ENCODE measurements at places on chromosomes 6 and 20.
A peak's percentile ranks its signal among the peaks of the same experiment; 100 is the strongest.

- DNase-seq, result no peak
These were observed 3.2 kb upstream of the NPBWR2 start for GRCh38 chr20:64110411-64111068.

DNA sequence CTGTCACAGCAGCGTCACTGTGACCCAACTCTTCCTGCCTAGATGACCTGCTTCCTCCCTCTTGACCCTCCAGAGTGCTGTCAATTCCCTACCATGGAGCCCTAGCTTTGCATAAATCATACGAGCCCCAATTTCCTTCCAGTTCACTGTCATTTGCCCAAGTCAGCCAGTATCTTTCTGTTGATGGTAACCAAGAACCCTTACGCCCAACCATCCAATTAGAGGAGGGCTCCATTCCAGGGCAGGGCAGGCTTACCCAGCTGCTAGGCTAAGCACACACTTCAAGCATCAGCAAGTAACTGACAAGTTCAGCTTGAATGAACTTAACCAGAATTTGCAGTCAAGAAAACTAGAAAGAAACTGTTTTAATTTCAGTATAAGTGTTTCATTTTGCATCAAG, 25.7 kb downstream of the WFDC3 start:
- no peak for DNase-seq

DNA sequence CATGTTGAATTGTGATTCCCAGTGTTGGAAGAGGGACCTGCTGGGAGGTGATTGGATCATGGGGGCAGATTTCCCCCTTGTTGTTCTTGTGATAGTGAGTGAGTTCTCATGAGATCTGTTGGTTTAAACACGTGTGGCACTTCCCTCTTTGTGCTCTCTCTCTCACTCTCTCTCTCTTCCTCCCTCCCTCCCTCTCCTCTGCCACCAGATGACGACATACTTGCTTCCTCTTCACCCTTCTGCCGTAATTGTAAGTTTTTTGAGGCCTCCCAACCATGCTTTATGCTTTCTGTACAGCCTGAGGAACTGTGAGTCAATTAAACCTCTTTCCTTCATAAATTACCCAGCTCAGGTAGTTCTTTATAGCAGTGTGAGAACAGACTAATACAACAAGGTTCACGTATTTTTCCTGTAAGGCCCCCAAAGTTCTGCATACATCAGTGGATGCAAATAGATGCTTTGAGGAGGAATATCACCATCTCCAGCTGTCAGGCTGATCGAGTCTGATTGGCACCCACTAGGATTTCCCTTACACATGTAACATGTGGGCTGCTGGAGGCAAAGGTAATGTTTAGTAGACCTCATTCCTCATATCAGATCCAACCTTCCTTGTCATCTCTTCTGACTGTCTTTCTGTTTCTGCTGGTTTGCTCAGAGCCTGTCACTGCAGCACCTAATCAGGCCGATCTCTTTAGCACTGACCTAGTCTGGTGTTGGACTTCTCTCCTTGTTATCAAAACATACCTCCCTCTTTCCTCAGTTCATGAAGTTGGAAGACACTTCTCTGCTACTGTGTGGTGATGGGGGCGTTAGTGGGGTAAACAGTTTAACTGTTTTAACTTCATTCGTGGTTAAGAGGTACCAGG, 54.3 kb upstream of the BACH2 start:
- peak; percentile 19 for DNase-seq

DNA sequence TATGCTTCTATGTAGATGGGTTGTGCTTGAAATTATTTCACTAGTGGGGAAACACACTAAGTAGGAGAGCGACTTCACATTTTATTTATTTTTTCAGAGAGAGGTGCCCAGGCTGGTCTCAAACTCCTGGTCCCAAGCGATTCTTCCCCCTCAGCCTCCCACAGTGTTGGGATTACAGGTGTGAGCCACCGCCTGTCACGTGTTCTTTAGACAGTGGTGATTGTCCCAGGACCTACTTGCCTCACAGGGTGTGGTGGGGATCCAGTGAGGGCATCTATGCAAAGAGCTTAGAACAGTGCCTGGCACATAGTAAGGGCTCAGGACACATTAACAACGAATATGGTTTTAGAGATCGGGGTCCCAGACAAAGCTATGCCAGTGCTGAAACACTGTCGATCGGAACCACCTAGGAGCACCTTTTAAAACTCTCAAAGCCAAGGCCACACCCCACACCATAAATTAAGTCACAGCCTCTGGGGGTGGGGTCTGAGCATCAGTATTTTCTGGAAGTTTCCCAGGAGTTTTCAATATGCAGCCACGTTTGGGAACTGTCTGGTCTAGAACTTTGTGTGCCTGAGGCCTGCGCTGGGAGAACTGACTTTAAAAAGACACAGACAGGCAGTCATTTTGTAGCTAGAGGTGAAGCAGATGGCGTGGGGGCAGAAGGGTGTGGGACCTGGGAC, 4.8 kb upstream of the BCAS4 start:
- no peak for DNase-seq

DNA sequence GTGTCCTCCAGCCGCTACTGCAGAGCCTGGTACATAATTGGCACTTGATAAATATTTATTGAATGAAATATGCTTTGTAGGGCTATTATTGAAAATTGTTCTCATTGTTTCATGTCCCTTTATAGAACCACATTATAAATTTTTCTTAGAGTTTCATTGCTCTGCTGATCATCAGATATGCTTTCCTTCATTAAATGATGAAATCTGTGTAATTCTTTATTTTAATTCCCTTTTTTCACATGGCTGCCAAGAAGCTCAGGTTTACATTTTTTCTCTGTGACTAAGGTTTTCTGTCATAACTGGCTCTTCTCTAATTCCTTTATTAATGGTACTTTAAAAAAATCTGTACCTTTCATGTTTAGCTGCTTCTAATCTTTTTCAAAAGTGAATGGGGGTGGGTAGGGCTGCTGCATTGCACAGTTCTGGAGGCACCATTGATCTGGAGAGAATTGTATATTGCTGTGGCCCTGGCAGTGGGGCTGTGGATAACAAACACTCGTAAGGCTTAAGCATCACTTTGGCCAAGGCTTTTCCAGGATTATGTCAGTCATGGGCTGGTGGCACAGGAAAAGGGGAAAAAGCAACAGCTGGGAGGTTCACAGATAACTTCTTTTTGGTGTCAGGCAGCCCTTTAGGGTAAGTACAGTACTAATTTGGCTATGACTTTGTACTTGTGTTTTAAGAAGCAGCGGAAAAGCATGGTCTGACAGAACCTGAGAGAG, 43.8 kb downstream of the ARFGEF2 start:
- DNase-seq, result no peak

GRCh38 chr6:75096966-75097365, 108.9 kb downstream of the COL12A1 start:
- DNase-seq, result no peak

- DNase-seq, result no peak
These were observed 76.4 kb downstream of the TRAM2 start for GRCh38 chr6:52500238-52501129.

GRCh38 chr20:11195169-11195568, 521.4 kb upstream of the JAG1 start:
- no peak for DNase-seq

- DNase-seq, result no peak
These were observed 440.2 kb downstream of the TBC1D32 start for GRCh38 chr6:120894077-120894476.

GRCh38 chr6:14048837-14049236, 68.7 kb upstream of the CD83 start:
- DNase-seq, result no peak

GRCh38 chr6:155194399-155194798, 69.4 kb upstream of the CLDN20 start:
- DNase-seq, result no peak

- no peak for DNase-seq
These were observed 1100.6 kb upstream of the CITED2 start for GRCh38 chr6:140475086-140475485.

- DNase-seq, result no peak
These were observed 20.5 kb upstream of the IP6K3 start for GRCh38 chr6:33766921-33767907.

GRCh38 chr6:36851149-36851614, 11.9 kb upstream of the CPNE5 start:
- peak; percentile 69 for DNase-seq

DNA sequence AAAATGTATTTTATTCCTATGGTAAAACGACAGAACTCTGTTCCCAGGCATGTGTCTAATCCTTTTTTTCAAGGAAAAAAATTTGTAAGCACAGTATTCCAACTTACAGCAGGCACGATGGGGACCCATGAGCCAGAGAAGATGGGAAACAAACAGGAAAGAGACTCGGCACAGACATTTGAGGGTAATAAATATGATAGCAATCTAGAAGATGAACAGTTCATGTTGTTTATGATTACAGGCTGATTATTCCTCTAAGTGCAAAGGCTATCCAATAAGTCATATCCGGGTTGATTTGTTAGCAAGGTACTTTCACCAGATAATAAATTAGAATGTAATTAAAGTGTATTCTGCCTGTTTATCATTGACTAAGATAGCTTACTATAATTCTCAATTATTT, 43.2 kb downstream of the PDSS2 start:
- DNase-seq, result no peak

- no peak for DNase-seq
These were observed 45.5 kb downstream of the ANKS1A start for GRCh38 chr6:34934516-34934915.

DNA sequence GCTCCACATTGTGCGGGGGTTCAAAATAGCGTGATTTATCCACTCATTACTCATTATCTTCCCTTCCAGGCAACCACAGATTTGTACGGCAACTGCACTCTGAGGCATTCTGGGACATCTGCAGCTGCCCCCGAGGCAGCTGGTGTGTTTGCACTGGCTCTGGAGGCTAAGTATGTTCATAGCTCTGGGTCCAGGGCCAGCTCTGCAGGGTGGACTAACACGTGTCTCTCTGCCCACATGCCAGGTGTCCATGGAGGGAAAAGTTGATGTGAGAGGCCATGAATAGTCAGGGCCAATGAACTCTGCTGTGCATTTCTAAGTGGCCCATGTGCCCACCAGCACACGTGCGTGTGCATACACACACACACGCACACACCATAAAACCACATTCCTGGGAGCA, 74.9 kb downstream of the BFSP1 start:
- no peak for DNase-seq

DNA sequence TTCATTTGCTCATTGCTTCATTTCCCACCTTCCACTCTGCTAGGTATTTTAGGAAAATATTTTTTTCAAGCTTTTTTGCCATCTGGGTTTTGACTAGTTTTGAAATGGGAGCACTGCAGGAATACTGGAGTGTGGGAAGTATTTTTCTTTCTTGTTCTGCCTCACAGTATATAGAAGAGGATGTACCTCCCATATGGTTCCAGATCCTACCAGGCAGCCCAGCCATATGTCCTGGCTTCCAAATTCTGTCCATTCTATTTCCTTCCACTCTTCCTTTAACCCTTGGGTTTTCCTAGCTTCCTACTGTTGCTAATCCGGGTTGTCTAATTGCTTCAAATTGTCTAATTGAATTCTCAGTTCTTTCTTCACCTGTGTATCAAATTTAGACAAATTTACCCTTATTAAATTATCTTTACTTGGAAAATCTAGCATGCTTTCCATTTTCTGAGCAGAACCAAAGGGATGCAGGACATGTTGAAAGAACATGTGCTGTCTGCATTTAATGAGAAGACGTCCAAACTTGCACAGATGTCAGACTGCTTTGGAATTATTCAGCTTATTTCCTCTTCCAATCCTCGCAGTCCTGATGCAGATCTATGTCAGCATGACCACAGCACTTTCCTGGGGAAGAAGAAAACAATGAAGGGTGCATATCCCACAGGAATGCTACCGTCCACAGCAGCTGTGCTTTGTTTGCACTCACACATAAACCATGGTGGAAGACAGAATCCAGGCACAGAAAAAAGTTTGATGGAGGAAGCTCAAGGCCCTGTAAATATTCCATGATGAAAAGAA, 1273.9 kb upstream of the MAP3K7 start:
- no peak for DNase-seq

GRCh38 chr20:60728705-60729104, 523.4 kb upstream of the CDH4 start:
- no peak for DNase-seq
